ENCODE measurements at places on chromosomes 11 and 22. TPM values are rescaled to one million over a fixed set of nuclear protein-coding genes. Genes with fewer than 3 reads are reported as not detected.

The PATE3 gene
- total RNA-seq = not detected

The CTSW gene
- total RNA-seq = 1.9 TPM

The A4GALT gene
- total RNA-seq = 6.8 TPM

The KCNJ11 gene
- total RNA-seq = 6.0 TPM

The KRTAP5-10 gene
- total RNA-seq = not detected

Data from Peyer's patch (tissue), 4 donors.